Left renal cortex interstitium (tissue), 4 donors: ENCODE measurements at places on chromosomes 6 and 20. TPM values are rescaled to one million over a fixed set of nuclear protein-coding genes. Genes with fewer than 3 reads are reported as not detected.

- no peak for DNase-seq
Measured at GRCh38 chr20:60206259-60206658, 248.0 kb downstream of the CDH26 start.

DNA sequence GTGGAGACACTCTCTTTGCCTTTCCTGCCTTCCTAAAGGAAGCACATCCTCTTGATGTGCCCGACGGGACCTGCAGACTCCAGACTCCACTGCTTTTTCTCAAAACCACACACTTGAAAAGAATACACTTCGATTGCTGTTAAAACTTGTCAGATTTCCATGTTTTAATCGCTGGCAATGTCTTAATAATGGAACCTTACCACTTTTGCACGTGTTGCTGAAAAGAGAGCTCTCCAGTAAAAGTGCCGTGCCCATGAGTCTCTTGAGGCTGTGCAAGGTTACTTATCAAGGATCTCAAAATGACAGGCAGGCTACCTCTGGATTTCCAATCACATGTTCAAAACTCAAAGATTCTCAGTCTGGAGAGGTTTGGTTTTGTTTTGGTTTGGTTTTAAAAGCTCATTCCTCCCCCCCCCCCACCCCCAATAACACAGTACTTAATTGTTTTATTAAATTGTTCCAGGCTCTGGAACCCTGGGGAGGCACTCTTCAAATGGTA is 12.0 kb upstream of the TFAP2A start:
- DNase-seq: no peak

GRCh38 chr6:89630488-89630887 is 8.1 kb downstream of the LYRM2 start:
- DNase-seq: no peak

DNA sequence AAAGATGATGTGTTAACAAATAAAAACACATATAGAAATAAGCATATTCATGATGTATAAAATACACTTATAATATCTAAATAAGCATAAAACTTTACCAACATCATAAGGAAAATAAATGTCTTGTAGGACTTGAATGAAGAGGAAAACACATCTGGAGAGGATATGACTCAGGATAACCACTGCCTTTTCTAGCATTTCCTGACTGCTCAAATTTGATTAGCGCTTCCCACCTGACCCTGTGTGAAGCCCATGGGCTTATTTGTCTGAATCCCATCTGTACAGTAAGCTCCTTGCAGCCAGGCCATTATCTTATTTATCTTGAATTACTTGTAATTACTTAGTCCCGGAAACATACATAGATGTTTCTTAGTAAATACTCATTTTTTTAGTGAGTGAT is 608.6 kb downstream of the COL12A1 start:
- no peak for DNase-seq

DNA sequence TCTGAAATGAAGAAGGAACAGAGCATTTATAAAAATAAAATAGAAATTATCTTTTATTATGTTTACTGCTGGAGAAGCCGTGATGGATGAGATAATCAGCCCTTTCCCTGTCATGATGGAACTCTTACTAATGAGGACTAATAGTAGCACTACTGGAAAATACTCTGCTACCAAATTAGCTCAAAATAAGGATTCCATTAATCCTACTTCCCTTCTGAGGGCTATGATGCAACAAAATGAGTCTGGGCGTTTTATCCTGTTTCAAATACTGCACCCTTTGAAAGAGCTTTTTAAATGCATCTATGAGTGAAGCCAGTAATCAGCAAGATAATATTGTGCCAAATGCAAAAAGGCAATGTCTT is 59.3 kb upstream of the CARMIL1 start:
- no peak for DNase-seq

- no peak for DNase-seq
Measured at GRCh38 chr6:2127484-2127911, 117.9 kb downstream of the GMDS start.

DNA sequence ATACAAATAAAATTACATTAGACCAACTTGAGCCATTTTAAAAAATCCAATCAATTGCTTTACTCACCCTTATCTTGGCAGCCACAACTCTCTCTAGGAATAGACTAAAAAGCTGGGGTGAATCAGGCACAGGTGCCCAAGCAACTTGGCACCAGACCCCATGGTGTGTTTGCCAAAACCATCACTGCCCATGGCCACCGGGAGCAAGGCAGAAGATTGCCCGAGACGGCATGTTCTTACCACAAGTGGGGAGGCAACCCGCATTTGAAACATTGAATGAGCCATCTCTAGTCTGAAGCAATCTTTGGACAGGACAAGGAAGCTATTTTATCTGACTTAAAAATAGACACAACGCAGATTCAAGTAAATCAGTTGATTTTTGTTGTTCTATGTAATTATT is 69.0 kb downstream of the SMLR1 start:
- no peak for DNase-seq

DNA sequence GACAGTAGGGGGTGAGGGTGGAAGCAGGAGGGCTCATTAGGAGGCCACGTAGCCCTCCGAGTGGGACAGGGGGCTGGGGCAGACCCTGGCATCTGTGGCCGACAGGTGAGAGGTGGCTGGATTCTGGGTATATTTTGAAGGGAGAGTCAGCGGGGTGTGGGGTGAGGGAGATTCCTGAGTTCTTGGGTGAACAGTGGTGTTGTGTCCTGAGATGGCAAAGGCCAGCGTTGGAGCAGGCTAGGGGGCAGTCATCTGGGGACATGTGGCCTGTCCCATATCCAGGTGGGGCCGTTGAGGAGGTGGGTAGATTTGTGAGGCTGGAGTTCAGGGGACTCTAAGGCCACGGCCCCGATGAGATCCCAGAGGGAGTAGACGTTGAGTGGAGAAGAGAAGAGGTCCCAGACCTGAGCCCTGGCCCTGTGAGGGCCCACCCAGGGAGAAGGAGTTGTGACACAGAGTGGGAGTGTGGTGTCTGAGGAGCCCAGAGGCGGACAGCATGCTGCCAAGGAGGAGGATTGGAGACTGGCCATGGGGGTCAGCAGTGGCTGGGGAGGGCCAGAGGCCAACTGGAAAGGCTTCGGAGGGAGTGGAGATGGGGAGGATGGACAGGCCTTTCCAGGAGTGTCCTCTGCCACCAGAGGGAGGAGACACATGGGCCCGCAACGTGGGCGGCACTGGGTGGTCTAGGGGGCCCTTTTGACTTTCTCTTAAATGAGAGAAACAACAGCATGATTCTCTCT is 19.6 kb downstream of the PACSIN1 start:
- no peak for DNase-seq

WFDC5 gene
- polyA plus RNA-seq: not detected

ADGB gene
- 0.98 TPM for polyA plus RNA-seq

HLA-DRA gene
- 52.7 TPM for polyA plus RNA-seq

PTK7 gene
- 230 TPM for polyA plus RNA-seq

NRSN1 gene
- polyA plus RNA-seq: 1.5 TPM
